Stimulated activated CD8-positive, alpha-beta memory T cell treated with anti-CD3 and anti-CD28 coated beads, Interleukin-7, amount 100 ng/mL, for 48 hours (primary cell): ENCODE measurements at places on chromosomes 11 and 22.
A peak's percentile ranks its signal among the peaks of the same experiment; 100 is the strongest.

DNA sequence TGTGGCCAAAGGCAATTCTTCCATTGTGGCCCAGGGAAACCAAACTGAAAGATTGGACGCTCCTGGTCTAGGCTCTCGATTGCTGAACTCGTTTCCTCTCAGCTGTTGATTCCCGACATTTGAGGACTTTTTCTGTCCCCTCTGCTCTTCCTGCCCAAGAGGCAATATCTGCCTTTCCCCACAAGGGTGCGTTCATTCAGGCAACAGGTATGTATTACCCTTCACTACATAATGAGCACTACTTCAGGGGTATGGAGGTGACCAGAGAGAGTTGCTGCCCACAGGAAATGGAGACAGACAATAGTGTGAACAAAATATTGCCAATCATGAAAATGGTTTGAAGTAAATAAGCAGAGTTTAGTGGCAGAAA is 8.2 kb downstream of the PTH start:
- no peak for DNase-seq

DNA sequence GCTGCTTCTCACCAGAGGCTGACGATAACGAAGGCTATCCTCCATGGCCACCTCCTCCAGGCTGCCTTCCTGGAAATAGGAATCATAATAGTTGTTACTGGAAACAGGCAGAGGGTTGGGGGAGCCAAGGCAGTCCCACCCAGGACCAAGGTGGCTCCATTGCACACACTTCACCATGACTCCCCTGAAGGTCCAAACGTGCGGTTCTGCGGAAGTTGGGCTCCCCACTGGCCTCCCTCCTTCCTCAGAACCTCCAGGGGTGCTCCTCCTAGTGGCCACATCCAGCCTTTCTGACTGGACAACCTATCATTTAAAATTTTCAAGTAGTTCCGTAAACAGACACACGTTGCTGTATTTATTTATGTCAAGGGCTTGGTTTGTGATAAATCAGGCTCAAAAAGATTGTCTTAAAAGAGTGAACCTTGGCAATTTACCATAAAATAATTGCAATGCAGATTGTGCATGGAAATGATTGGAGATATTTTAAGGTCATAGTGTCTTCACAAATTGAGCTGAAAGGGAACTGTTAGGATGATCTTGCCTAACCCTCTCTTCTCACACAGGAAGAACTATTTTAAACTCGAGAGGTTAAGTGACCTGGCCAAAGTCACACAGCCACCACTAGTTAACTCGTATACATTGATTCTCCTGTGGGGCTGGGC is 1.4 kb upstream of the TCN2 start:
- DNase-seq = peak; percentile 23

GRCh38 chr11:34036456-34036855 is 15.1 kb upstream of the CAPRIN1 start:
- DNase-seq = no peak

DNA sequence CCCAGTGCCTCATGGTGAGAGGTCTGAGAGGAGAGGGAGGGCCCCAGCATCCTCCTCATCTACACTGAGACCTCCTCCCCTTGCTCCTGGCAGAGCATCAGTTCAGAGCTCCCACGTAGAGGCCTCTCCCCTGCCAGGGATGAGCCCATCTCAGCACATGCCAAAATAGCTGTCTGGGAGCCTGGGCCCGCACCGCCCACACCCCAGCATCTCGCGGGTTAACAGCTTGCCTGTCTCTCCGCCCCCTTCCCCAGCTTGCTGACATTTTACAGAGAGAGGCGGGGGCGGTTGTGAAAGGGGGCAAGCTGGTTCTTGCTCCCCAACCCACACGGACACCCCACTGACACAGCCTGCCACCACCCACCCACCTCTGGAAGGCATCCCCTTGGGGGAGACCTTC is 6.4 kb downstream of the DGKZ start:
- peak; percentile 57 for DNase-seq
